ENCODE measurements at places on chromosomes 1 and 21. TPM values are rescaled to one million over a fixed set of nuclear protein-coding genes. Genes with fewer than 3 reads are reported as not detected.

DNA sequence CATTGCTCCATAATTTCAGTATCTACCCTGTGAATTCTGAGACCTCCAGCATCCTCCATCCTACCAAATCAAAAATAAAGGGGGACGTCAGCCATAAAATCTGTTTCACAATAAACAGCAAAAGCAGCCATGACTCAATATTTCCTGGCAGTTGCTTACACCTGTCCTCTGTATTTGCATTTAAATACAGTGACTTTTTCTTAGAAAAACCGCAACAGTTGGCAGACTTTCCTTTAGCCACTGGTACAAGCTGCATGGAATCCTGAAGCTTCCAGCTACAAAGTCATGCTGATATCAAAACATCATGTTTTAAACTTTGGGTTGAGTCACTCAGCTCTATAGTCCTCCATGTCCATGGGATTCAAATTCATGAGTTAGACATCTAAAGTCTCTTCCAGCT lies 278.0 kb upstream of the KAZN start:
- no peaks in the 10 kb centered on the region for H3K27me3 ChIP-seq
- no peak for DNase-seq
- H3K36me3 ChIP-seq = no peaks in the 10 kb centered on the region
- no peaks in the 10 kb centered on the region for H3K4me1 ChIP-seq
- H3K27ac ChIP-seq = no peak overlapping the region

- H3K27ac ChIP-seq = no peak overlapping the region
- peaks cover 12% of the 10 kb centered on the region for H3K4me1 ChIP-seq
- no peak overlapping the region for H3K4me3 ChIP-seq
- H3K36me3 ChIP-seq = no peaks in the 10 kb centered on the region
Measured at GRCh38 chr21:45423201-45423955, 18.4 kb downstream of the COL18A1 start.

The FAM20B gene
- total RNA-seq = 36.3 TPM

The PDC gene
- not detected for total RNA-seq

The GABPB2 gene
- total RNA-seq = 27.0 TPM

The KCND3 gene
- 18.3 TPM for total RNA-seq

The XPR1 gene
- total RNA-seq = 14.4 TPM

The C1orf167 gene
- total RNA-seq = 1.1 TPM

All from sigmoid colon (tissue), 7 donors.